ENCODE measurements at places on chromosomes 12 and 14. TPM values are rescaled to one million over a fixed set of nuclear protein-coding genes. Genes with fewer than 3 reads are reported as not detected.

The DCD gene
- not detected for total RNA-seq

The RERGL gene
- not detected for total RNA-seq

The PRH2 gene
- not detected for total RNA-seq

GRCh38 chr14:67710209-67710608 is 8.5 kb downstream of the RDH12 start:
- no peaks in the 10 kb centered on the region for H3K4me1 ChIP-seq
- H3K27ac ChIP-seq: no peak overlapping the region
- DNase-seq: no peak
- H3K27me3 ChIP-seq: no peaks in the 10 kb centered on the region
- no peak overlapping the region for H3K4me3 ChIP-seq

Measured in T-cell (primary cell).